GM04504 (cell line): ENCODE measurements at places on chromosomes 2 and 18.

DNA sequence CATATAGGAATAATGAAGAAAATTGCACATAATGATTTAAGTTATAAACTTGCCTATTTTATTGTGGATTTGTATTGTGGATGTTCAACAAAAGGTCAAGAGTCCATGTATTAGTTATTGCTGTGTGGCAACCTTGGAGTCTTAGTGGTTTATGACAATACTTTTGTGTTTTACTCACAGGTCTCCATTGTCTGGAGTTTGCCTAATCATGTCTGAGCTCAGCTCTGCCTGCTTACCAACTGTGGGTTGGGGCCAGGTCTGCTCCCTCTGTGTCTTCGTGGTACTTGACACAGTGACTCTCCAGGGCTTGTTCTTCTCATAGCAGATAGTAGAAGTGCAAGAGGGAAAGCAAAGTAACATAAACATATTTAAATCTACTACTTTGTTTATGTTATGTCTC lies 382.5 kb downstream of the CBLN2 start:
- peak; percentile 3 for DNase-seq

- DNase-seq = no peak
These were observed 9.1 kb upstream of the TMEM37 start for GRCh38 chr2:119422360-119423107.

DNA sequence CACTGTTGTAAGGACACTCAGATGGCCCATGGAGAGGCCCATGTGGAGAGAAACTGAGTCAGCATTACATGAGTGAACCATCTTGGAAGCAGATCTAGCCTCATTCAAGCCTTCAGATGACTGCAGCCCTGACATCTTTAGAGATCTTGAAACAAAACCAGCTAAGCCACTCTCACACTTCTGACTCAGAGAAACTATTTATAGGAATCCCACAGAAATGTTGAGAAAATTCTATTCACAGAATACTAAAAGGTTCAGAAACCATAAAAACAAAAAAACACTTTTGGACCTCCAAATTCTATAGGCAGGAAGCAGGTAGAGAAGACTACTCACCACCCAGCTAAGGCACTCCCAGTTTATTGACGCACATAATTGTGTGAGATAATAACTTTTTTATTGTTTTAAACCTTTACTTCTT lies 8.7 kb downstream of the TMEM169 start:
- DNase-seq = no peak

- peak; percentile 64 for DNase-seq
These were observed 44.3 kb downstream of the CACNB4 start for GRCh38 chr2:152054593-152054992.

- no peak for DNase-seq
These were observed 192.8 kb downstream of the ARHGAP15 start for GRCh38 chr2:143321994-143322393.

GRCh38 chr2:46379213-46380037 lies 82.2 kb downstream of the EPAS1 start:
- no peak for DNase-seq

- no peak for DNase-seq
These were observed 467.6 kb downstream of the CDH2 start for GRCh38 chr18:27709344-27709743.

DNA sequence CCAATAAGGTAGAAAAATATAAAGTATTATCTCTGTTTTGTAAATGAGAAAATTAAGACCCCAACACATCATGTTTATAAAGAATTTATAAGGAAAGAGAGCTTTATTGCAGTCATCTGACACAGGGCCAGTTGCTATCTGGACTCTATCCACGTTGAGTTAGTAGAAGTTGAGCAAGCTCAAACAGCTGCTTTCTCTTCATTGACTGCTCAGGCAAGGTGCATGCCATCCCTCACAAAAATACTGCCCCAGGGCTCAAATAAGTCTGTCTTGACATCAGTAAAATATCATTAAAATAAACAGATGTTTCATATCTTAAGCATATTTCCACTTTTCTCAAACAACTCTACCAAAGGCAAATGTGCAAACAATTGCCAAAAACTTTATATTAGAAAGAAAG lies 14.8 kb downstream of the COL5A2 start:
- DNase-seq = peak; percentile 67

GRCh38 chr2:219976871-219977270 lies 349.4 kb downstream of the SLC4A3 start:
- DNase-seq = no peak
